Muscle of arm (tissue), 14 donors: ENCODE measurements at places on chromosomes 1 and 21.

- DNase-seq, result peak; percentile 82
Observed at GRCh38 chr1:200738949-200739651, 407 bp downstream of the CAMSAP2 start.

- DNase-seq, result no peak
Observed at GRCh38 chr1:176552217-176552991, 89.4 kb downstream of the PAPPA2 start.

DNA sequence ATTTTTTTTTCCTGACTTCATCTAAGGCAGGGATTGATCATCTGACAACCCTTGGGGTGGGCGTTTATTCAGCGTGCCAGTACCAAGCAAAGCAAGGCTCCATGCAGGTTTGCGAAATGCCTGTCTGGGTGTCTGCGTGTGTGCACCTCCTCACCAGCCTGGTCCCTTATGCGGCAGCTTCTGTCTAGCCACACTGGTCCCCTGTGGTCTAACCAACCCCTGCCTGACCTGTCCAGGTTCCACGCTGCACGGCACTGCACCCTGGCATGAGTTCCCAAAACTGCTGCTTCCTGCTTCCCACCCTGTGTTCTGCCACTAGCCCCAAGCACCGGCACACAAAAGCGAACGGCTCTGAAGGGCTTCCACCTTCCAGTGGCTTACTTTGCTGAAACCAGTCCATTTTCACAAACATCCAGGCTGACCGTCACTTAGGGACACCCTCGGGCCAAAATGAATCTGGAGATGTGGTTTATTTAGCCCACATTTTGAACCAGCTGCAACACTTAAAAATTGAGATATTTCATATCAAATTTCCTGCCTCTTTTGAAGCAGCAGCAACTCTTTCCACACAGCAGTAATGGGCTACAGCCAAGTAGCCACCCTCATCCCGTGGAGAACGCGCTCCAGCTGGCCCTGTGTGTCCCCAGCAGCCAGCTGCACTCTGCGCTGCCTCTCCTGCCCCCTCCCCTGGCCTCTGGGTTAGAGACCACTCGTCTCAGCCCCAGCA is 55.7 kb downstream of the HLCS start:
- peak; percentile 34 for DNase-seq

GRCh38 chr21:44027607-44028286 is 15.6 kb downstream of the TRAPPC10 start:
- DNase-seq, result no peak

DNA sequence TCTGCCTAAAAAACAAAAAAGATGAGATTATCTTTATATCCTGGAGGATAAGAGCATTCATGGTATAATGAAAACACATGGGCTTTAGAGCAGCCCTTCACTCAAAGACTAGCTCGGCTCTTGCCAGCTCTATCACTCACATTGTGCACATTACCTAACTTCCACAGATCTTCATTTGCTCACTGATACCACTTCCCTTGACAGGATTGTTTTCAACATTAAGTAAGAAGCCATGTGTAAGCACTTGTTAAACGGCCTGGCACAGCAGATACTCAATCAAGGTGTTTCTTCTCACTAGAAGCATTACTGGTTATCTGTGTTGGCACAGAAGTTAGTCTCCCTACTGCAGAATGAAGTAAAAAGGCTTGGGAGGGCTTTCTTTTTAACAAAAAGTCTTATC is 18.7 kb downstream of the LPGAT1 start:
- no peak for DNase-seq

GRCh38 chr1:43822040-43822690 is 111.4 kb upstream of the ARTN start:
- no peak for DNase-seq

DNA sequence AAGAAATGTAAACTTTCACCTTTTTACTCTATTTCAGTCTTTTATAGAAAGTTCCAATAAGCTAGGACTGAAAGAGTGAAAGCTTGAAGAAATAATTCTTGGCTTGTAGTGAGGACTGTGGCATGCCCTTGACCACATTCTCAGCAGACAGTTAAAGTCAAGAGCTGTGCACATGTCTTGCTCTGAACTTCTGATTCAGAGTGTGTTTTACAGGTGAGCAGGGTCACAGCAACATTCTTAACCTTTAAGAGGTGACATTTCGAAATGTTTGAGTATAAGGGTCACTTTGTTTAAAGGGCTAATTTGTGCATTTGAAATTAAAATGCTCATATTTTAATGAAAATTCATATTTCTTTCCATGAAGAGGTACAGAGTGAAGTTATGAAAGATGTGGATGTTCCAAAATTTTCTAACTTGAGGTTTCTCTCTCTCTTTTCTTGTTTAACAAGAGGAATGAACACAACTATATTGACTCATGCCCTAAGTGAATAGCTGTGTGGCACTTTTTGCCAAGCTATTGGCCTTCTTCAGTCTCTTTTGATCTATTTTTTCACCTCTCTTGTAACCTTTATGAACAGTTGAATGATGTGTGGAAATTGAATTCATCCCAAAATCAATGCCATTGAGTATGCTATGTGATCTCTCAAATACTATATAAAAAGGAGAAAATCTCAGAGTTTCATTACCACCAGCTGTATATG is 918.1 kb downstream of the ADGRL2 start:
- DNase-seq, result no peak

DNA sequence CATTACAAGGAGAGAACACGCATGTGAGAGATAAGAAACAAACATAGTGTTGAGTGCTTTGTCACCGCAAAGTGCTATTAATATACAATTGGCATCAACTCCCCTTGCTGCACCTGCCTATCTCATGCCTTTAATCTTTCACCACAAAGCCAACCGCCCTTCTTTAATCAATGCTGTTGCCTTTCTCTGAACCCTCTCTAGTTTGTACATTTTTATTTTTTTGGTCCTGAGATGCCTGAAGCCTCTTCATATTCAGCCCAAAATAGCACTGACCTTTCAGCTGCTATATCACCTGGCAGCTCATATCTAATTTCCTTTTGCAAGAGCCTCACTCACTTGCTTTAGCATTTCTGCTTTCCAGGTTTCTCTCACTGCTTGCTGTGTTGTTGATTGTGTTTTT is 504.7 kb downstream of the NUF2 start:
- no peak for DNase-seq

DNA sequence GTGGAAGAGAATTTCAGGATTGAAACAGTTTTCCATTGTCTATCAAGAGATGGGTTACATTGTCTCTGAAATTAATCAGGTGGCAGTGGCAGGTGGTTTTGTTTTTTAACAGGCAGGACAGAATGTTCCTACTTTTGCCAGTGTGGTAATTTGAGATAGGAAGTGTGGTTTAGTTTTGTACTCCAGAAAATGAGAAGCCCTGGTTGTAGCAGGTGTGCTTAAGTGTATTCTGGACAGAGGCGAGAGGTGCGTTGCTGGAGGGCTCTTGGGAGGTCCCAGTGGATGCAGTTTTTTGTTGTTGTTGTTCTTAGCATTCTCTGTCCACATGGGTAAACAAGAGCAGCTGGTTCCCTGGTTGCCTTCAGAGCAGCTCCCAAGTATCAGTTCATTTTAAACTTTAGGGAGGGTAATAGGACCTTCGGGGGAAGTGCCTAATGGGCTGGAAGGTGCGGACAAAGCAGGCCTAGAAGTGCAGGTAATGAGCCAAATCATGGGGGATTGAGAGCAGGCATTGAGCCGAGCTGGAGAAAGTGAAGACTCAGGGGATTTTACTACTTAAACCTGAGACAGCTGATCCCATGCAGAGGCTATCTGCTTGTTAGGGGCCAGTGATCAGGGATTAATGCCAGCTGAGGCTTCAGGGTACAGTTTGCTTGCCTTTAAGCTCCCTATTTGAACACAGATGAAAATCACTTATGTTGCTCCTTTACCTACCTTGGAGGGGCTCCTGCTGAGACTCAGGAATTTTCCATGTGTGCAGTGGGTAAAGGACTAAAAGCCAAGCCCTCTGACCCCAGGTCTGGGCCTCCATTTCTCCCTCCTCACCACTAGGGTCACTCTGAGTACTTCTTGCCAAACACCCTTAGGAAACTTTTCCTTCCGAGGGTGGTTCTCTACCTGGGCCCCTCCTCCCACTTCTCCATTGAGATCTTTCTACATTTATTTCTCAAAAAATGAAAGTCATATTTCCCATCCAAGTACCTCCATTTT is 6.1 kb downstream of the PFKFB2 start:
- no peak for DNase-seq

DNA sequence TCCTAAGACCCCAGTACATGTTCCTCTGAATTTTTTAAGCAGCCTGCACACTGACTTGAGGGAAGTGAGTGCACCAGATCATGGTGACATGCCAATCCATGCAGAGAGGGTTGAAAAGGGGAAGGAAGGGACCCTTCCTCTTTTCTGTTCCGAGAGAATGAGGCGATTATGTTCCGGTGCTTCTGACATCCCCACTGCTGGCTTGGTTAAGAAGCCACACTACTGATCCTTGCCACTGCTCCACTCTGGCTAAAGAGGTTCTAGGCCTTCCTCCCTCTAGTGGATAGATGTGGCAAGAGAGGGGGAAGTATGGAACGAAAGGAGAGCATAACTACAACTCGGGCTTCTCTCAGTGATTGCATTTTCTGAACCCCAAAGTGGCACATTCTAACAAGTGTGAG is 1.8 kb upstream of the CYB5R1 start:
- DNase-seq, result no peak

GRCh38 chr1:220797553-220797952 is 10.8 kb downstream of the MTARC1 start:
- no peak for DNase-seq

- DNase-seq, result no peak
Observed at GRCh38 chr1:32891241-32891570, 4.9 kb downstream of the HPCA start.

DNA sequence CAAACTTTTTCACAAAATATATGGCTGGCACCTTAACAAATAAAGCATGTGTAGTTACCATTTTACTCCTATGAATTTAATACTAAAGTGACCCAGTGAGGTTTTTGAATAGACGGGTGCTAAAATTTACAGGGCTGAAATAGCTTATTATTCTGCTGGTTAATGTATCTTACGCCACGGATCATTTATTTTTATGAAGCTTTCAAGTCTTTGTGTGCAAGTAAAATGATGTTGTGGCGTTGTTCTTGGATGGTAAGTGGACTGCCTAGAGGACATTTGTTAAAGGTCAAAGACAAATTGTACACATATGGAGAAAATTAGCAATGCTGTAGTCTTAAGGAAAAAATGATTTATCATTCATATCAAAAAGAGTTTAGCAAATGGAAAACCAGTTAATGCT is 22.8 kb downstream of the INSL5 start:
- no peak for DNase-seq

GRCh38 chr1:158943059-158943458 is 11.7 kb downstream of the PYHIN1 start:
- DNase-seq, result no peak

- DNase-seq, result no peak
Observed at GRCh38 chr21:28151758-28152157, 840.9 kb downstream of the LTN1 start.

DNA sequence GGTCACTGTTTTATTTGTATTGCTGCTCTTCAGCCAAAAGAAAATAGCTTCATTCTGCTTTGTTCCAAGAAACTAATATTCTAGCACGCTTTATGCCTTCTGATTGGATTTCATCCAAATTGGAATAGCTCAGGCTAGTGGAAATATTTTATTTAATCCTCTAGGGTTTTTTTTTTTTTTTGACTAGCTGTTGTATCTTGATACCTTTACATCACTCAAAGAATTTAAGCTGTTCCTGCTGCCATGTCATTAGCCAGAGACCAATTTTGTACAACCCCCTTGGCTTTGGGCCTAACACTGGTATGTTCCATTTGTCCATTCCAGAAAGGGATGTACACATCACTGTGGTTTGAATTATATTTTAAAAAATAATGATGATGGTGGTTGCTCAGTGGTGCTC is 103.0 kb downstream of the DISC1 start:
- no peak for DNase-seq

- DNase-seq, result no peak
Observed at GRCh38 chr1:29183287-29183686, 1.6 kb upstream of the SRSF4 start.
